ENCODE measurements at places on chromosomes 6 and 20.

GRCh38 chr6:20085817-20086216 is 126.5 kb downstream of the MBOAT1 start:
- DNase-seq: no peak

GRCh38 chr6:149859368-149859767 is 4.8 kb downstream of the LRP11 start:
- DNase-seq: no peak

GRCh38 chr20:10110151-10110550 is 75.4 kb downstream of the ANKEF1 start:
- no peak for DNase-seq

DNA sequence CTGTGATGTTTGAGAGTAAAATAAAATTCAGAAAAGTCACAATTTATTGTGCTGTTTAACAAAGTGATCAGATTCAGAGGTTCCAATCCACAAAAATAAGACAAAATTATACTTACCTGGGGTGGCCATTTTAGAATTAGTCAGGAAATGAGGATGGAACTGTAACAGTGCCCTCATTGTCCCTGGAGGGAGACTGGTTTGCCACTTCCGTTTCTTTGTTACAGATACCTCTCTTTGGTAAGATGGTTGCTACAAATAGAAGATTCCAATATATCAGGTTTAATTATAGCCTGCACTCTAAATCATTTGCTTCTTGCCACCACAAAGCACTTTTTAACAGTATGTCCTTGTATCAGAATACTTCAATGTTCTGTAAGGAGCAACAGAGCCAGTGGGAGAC is 95.6 kb downstream of the CTNNBL1 start:
- DNase-seq: no peak

GRCh38 chr20:3209946-3210317 is 634 bp downstream of the ITPA start:
- no peak for DNase-seq

DNA sequence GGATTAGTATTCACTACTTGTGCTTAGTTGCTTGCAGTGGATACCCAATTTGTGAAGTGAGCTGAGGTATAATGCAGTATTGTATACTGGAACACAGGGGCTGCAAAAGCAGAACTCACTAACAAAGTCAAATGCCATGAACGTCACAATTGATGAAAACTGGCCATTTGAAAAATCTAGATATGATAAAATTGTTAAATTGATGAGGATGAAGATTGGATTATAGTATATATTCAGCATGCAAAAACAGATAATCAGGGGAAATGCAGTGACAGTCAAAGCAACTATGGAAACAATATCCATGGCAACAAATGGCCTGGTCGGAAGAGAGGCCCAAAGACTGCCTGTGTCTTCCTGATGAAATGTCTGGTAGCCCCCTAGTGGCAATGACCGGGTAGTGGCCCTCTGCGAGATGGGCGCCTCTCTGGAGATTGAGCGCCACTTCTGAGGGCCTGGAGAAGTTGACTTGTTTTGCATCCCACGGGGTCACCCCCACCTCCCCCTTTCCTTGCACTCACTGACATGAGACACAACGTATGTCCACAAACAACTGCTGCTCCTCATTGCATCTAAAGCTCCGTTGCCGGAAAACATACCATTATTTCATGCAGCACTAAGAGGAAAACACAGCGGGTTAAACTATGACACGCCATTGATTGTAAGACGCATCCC is 43.6 kb downstream of the C6orf15 start:
- DNase-seq: peak; percentile 68

- no peak for DNase-seq
Measured at GRCh38 chr6:1526398-1527072, 83.2 kb upstream of the FOXC1 start.

DNA sequence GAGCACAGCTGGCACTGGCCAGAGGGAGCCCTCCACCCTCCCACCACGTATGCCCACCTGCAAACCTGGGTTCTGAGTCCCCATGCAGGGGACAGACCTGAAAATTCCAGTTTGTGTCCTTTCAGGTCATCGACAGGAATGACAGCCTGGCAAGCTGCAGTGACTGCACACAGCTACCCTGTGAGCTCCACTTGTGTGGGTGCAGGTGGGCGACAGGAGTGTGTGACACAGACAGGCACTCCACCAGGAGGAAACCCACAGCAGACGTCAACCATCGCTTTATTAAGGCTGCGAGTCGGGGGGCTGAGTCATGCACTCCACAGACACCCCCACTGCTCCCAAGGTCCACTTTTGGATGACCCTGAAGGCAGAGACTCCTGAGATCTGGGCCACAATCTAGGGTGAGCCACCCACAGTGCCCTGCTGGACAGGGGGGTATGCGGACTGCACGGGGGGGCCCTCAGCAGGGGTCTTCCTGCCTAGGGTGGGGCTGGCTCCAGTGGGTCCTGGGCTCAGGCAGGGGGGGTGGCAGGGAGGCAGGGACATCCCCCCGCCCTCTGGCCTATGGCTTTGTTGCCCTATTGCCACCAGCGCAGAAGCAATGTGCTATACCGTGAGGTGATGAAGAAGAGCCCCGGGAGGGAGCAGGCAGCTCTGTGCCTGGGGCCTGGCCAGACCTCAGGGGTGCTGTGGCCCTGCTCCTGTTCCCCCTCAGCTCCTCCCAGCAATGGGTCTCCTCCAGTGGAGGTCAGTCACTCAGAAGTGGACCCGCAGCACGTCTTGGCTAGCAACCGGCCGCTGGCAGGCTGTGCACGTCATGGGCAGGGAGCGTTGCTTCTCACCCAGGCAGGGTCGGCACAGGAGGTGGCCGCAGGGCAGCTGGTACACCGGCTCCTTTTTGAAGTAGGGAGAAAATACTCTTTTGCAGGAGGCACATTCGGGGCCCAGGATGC is 25.1 kb upstream of the AVP start:
- DNase-seq: no peak

DNA sequence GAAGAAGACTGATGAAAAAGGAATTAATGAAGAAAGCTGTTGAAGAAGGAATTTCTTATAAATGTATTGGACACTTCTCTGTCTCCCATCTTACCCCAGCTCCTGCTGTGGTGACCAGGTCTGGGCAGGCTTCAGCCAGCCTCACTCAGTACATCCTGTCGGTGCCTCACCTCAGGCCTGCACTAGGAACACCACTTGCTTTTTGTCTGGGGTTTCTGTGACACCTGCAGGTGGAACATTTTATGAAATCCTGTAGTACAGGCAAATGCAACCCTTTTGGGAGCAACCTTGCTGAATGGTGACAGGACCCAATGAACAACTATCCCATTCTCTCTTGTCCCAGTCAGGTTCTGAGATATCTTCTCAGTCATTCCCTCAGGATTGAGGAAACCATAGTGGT is 129.7 kb downstream of the PRDM13 start:
- no peak for DNase-seq

- DNase-seq: no peak
Measured at GRCh38 chr6:12869816-12870432, 153.4 kb downstream of the PHACTR1 start.

- no peak for DNase-seq
Measured at GRCh38 chr6:40290816-40291215, 296.3 kb downstream of the LRFN2 start.

GRCh38 chr6:164166515-164166914 is 752.0 kb downstream of the QKI start:
- DNase-seq: no peak

Data from stimulated activated CD4-positive, alpha-beta T cell treated with anti-CD3 and anti-CD28 coated beads, TNF-alpha, amount 100 ng/mL, for 24 hours (primary cell).